ENCODE measurements at places on chromosomes 3 and 15.

DNA sequence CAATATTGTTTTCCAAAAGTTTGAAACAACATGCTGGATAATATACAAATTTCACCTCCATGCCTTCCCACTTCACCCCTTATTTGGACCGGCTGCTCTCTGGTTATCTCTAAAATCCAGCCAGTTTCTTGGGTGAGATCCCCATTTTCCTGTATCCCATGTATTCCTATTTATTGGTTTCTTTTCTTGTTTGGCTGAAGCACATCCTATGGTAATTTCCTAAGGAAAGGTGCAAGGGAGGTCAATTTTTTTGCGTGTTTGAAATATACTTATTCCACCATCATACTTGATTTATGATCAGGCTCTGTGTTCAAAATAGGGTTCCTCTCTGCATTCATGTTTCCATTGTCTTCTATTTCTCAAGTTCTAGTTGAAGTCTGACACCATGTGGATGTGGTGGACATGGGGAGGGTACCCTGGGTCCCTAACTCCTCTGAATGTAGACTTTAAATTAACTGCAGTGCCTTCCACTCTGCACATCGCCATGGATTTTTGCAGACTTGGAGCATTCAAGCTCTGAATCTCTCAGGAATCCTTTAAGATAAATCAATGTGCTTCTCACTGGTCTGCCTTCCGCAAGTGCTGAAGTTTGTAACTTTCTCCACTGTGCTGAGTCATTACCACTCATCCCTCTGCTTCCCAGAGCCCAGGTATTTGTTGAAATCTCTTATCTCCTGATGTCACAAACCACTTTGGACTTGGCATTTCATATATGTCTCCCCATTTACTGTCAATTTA, 52.1 kb upstream of the TLE3 start:
- no peak for DNase-seq

DNA sequence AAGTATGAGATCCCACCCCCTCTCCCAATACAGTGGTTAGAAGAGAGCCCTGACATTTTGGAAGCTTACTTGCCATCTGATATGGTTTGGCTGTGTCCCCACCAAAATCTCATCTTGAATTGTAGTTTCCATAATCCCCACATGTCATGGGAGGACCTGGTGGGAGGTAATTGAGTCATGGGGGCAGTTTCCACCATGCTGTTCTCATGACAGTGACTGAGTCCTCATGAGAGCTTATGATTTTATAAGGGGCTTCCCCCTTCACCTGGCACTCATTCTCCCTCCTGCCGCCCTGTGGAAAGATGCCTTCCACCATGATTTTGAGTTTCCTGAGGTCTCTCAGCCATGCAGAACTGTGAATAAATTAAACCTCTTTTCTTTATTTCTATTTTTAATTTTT, 28.8 kb upstream of the HES1 start:
- no peak for DNase-seq

- no peak for DNase-seq
Observed at GRCh38 chr3:4271834-4272233, 31.3 kb upstream of the SETMAR start.

DNA sequence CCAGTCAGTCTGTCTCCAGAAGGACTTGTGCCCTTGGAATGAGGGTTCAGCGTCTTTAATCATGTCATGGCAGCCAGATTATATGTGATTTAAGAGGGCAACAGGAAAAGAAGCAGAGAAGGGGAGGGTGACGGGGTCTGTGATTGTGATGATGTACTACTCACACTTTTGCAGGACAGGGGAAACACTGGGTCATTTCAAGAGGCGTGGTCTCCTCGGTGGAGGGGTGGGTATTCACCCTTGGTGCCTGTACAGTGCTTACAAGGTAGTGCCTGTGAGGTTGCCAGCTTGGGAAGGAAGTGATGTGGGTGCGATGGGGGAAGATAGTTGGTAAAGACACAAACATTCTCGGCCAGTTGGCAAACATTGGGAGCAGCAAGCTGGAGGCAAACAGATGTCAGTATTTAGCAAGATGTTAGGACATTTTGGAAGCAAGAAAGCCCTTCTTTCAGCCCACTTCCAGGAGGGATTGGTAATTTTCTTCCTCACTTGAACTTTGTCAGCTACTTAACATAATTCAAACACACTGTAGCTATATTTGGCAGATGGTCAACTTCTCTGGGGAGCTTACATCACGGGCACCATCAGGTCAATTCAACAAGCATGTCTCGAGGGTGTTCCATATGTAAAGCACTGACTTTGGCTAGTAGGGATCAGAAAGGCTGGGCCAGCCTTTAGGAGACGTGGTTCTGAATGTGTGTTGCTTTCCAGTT, 71.4 kb upstream of the ROPN1 start:
- no peak for DNase-seq

DNA sequence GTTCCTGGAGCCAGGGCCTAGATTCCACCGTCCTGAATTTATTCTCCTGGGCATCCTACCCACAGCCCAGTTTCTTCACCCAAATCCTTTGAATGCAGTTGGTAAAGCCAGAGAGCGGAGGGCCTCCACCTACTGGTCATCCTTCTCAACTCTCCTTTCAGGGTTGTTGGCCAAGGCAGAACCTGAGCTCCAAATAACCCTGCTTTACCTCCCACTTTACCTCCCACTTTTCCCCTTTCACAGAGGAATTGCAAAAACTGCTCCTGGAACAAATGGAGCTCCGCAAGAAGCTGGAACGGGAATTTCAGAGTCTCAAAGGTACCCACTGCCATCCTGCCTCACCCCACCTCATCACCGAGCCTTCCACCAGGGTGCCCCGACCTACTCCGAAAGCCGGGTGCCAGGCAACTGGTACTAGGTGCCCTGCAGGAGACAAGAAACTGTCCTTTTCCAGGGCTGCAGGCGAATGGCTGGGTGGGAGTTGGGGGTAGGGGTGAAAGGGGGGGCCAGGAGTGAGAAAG, 6.8 kb downstream of the SKOR1 start:
- DNase-seq = no peak

- DNase-seq = no peak
Observed at GRCh38 chr3:188133646-188134045, 20.3 kb upstream of the LPP start.

GRCh38 chr3:8464668-8465067, 37.0 kb upstream of the LMCD1 start:
- DNase-seq = no peak

- DNase-seq = no peak
Observed at GRCh38 chr15:75817138-75817935, 25.9 kb upstream of the UBE2Q2 start.

- no peak for DNase-seq
Observed at GRCh38 chr15:28912422-28912821, 26.6 kb downstream of the APBA2 start.

- DNase-seq = no peak
Observed at GRCh38 chr3:133016838-133017309, 21.3 kb upstream of the TMEM108 start.

- no peak for DNase-seq
Observed at GRCh38 chr15:99412082-99412481, 153.7 kb upstream of the MEF2A start.

GRCh38 chr3:137035631-137036030, 77.8 kb downstream of the IL20RB start:
- DNase-seq = peak; percentile 18

- no peak for DNase-seq
Observed at GRCh38 chr3:8538913-8539312, 37.3 kb downstream of the LMCD1 start.

DNA sequence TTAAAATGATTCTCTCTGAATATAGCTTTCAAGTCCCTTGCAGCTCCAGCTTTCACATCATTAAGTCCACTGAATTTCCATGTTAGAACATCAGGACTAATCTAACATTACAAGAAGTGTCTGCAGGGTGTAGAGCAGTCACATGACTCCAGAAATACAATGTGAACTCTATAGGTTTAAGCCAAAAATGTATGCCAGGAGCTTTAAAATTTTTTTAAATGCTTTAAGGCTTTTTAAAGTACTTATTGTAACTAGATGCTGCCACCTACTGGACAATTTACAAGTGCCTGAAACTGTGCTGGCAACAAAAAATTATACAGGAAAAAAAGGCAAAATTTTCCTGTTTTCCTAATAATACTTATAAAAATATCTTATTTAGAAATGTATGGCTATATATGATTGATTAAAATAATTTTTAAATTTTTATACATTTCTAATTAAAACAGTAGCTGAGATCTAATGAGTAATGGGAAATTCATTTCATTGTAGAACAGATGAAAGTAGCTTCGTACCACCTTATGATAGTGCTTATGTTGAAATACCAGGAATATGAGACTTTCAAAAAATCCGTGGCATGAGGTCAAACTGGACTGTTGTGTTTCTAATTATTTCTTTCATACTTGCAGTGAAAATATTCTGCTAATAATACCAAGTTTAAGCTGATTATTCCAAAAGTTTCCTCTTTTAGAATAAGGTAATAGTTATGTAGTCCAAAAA, 25.7 kb downstream of the FSIP1 start:
- DNase-seq = peak; percentile 10

DNA sequence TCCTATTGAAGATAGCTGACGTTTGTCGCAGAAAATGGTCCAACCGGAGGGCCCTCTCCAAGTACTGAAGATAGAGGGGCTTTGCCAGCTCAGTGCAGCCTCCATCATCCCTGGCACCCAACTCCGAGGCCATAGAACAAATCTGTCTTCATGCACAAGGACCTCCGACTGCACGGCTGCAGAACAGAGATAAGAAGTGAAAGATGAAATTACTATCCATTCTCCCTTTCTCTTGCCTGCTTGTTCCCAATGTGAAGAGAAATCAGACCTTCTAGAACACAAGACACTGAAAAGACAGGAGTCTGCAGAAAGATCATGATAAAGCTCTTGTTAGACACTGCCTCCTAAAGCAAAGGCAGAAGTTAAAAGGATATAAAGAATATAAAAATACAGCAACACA, 19.9 kb downstream of the INO80 start:
- DNase-seq = no peak

GRCh38 chr3:116030131-116030850, 407.0 kb downstream of the GAP43 start:
- no peak for DNase-seq

DNA sequence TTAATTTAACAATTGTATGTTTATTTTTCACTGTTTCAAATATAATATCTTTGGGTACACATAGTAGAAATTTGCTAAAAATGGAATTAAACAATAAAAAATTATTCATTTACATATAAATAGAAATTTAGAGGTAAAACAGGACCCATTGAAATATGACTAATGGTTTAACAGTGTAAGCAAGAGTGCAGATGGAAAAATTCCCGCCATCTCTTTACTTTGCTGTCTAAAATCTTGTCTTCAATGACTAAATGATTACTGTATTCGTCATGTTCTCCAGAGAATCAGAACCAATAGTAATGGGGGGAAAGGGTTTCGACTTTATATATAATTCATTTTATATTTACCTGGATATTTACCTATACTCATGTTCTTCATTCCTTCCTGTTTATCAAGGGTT, 163.1 kb downstream of the IL1RAP start:
- no peak for DNase-seq

DNA sequence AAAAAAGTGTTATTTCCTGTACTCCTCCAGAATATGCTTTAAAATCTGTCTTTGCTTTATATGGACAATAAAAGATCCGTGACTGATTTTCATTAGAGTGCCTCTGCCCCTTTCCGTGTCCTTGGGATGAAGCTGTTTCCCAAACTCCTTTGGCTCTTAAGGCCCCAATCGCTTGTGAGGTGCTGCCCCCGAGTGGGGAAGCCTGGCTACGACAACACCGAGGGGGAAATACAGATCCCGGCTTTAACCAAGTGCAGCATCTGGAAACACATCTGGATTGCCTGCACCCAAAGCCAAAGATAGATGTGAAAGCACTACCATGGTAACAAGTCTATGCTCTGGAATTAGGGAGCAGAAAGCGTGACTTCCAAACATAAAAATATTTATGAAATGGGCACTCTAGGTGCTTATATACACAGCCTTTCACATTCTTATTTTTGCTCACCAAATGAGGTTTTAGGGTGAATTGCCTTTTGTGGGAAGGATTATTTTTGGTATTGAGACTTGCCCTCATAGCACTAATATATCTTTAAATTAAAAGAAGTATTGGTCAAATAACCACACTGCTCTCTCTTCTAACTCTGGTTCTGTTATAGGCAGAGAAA, 40.6 kb upstream of the ADCY5 start:
- DNase-seq = peak; percentile 15

GRCh38 chr3:189167027-189167766, 4.6 kb upstream of the TPRG1 start:
- no peak for DNase-seq

GRCh38 chr3:130709671-130710070, 37.0 kb downstream of the PIK3R4 start:
- DNase-seq = no peak

GRCh38 chr15:95864467-95864886, 466.0 kb upstream of the NR2F2 start:
- DNase-seq = peak; percentile 50

DNA sequence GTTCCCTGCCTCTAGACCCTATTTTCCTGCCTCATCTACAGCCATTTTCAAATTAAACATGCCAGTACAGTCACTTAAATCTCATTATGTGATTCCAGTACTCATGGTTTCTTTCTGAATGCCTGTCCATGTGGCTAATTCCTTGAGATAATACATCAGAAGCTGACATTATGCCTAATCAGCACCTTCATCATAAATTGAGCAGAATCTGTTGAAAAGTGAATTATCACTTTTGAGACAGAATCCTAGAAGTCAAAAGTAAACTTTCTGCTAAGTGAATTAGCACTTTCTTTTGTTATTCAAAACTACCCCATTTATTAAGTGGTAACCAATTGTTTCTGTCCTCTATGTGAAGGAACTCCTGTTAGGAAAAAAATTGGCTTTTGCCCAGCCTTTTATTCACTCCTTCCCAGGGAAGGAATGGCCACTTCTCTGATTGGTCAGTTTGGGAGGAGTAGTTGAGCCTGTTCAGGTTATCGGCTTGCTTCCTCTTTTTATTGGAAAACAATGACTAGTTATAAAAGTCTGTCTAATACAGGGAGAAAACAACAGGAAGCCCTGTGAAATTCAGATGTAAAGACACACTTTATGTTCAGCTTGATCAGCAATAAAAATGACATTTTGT, 40.5 kb downstream of the OSTN start:
- DNase-seq = no peak

GRCh38 chr15:66476535-66476934, 21.0 kb downstream of the SNAPC5 start:
- no peak for DNase-seq

DNA sequence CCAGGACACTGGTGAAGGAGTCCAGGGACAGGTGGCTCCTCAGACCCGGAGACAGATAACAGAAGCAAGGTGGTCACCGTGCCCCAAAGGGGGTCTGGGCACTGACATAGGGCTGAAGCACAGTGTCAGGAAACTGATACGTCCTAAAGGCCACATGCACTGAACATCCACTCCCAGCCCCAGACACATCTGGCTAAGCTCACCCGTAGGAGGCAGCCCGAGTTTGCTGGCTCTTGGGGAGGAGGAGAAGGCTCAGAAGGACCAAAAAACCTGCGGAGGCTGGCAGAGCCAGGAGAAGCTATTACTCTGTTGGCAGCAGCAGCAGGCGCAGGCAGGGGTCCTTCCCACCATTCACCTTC, 1.2 kb downstream of the CACNA2D2 start:
- no peak for DNase-seq

GRCh38 chr3:156300929-156301840, 180.8 kb downstream of the KCNAB1 start:
- no peak for DNase-seq

GRCh38 chr3:164387236-164387635, 691.1 kb downstream of the SI start:
- no peak for DNase-seq

- DNase-seq = peak; percentile 39
Observed at GRCh38 chr3:133663569-133664313, 2.0 kb upstream of the TOPBP1 start.
